ENCODE measurements at places on chromosomes 16 and 17.

DNA sequence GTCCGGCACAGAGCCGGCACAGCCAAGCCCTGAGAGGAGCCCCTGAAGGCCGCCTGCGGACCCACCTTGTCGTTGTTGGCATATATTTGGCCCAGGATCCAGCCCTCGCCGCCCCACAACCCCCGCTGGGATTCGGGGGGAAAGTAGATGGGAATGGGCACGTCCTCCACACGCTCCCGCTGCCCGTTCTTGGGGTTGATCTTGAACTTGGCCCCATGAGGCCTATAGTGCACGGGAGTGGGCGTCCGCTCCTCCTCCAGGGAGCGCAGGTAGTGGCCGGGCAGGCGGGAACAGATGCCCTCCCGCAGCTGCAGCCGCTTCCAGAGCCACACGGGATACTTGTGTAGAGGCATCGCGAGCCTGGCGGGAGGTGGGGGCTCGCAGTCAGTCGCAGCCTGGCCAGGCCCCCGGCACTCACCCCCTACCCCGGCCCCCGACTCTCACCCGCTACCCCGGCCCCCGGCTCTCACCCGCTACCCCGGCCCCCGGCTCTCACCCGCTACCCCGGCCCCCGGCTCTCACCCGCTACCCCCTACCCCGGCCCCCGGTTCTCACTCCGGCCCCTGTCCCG is 387 bp downstream of the MRPL28 start:
- no peak for DNase-seq

- DNase-seq = no peak
These were observed 92.1 kb upstream of the GSE1 start for GRCh38 chr16:85520853-85521521.

GRCh38 chr16:20675488-20676267 is 21.8 kb downstream of the ACSM1 start:
- DNase-seq = no peak

GRCh38 chr16:1651974-1652312 is 26.1 kb upstream of the JPT2 start:
- DNase-seq = no peak

DNA sequence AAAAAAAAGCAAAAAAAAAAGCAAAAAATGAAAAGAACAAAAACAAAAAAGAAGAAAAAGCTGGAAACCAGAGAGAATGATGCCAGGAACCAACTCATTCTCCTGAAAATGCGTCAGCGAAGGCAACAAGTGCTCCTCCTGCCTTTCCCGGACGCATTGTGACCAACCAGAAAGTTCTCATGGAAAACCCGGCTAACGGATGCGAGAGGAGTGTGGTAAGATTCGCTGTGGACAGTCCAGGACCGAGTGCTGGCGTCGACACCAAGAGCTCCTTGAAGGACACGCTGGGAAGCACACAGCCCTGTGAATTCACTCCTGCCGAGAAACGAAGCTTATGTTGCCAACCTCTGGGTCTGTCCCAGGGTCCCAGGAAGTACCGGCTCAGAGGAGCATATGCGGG is 43.4 kb downstream of the METRNL start:
- DNase-seq = no peak

- no peak for DNase-seq
These were observed 12.9 kb upstream of the CMIP start for GRCh38 chr16:81431554-81432353.

GRCh38 chr17:58694302-58694701 is 1.9 kb downstream of the RAD51C start:
- no peak for DNase-seq

DNA sequence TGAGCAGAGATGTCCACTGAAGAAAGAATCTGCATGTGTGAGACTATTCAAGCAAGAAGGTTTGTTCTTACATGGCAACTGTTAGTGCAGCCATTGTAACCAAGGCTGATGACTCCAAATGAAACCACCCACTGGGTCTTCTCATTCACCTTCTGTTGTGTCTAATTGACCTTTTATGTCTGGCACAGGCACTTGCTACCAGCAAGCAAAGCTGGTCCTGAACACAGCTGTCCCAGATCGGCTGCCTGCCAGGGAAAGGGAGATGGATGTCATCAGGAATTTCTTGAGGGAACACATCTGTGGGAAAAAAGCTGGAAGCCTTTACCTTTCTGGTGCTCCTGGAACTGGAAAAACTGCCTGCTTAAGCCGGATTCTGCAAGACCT is 3.6 kb downstream of the CDC6 start:
- DNase-seq = no peak

DNA sequence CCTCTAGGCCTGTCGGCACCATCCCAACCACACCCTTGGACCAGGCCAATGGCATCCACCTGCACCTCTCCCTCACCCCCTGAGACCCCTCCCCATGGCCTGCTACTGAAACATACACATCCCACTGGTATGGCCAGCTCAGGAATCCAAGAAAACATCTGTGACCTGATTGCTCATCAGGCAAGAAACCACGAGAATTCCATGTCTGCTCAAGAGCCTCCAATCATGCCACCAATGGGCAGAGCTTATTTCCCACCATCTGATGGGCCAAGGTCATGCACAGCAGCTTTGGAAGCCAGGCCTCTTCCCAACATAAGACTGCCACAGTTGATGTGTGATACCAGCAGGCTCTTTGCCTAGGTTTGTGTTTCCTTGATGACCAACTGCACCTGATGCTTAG is 190.1 kb downstream of the C16orf78 start:
- no peak for DNase-seq

DNA sequence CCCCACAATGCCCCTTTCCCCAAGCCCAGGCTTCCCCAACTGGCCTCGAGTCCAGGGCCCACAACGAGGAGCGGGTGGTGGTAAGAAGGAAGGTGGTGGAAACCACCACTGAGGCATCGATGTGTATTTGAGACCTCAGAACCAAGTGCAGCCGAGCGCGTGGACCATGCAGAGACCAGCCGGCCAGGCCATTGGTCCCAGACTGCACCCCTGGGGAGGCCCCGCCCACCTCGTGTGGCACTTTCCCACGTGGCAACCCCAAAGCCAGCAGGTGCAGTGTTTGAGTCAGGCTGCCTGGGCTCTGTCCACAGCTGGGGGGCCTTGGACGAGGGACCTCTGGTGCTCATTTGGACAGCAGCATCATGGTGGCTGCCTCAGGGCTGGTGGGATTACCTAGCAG is 28.1 kb upstream of the BAHCC1 start:
- no peak for DNase-seq

DNA sequence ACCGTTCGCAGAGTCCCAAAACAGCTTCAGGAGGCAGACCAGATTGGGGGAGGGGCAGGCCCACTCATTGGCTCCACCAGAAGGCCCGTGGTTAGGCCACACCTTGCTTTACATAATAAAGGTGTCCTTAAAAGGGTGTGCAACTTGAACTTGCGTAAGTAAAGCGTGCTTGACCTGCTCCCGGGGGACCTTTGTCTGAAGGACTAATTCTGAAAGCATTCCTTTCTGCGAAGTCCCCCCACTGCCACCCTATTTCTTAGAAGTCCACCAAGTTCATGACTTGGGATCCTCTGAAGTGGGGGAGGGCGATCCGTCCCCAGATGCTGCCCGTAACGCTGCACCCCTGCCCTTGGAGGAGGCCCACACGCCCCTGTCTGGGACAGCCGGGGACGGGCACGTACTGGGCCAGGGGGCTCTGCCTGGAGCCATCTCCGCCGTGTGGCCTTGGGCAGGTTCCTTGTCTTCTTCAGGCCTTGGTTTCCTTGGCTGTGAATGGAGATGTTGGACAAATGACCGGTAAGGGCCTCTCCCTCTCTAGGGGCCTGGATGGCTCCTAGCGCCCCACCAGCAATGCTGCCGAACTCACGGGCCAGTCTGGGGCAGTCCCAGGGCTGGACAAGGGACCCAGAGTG is 823 bp upstream of the ZNF469 start:
- DNase-seq = no peak

GRCh38 chr16:85416228-85417109 is 196.7 kb upstream of the GSE1 start:
- DNase-seq = peak; percentile 66

DNA sequence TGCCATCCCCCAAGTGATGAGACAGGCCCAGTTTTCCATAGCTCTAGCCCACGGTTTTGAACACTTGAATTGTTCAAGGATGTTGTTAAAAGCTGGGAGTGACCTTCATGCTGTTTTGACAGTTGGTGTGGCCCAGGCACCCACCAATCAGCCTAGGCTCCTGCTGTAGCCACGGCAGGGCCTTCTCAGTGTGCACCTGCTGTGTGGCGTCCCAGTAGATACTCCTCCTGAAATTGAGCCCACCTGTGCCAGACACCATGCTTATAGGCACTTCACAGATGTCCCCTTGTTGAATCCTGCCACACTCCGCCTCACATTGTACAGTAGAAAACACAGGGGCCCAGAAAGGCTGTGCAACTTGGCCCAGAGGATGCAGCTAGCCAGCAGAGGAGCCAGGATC is 86.4 kb downstream of the SOCS1 start:
- no peak for DNase-seq

DNA sequence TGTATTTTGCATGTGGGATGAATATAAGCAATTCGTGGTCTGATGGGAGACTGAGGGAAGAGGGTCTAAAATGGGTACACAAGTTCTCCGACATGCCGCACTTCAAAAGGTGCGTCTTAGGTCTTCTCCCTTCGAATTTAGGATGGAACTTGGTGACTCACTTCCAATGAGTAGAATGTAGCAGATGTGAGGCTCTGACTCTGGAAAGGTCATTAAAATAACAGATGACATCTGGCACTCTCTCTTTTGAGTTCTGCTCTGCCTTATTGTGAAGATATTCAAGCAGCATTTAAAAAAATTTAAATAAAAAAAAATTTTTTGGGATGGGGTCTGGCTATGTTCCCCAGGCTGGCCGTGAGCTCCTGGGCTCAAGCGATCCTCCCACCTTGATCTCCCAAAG is 92.7 kb downstream of the TMEM100 start:
- peak; percentile 82 for DNase-seq

DNA sequence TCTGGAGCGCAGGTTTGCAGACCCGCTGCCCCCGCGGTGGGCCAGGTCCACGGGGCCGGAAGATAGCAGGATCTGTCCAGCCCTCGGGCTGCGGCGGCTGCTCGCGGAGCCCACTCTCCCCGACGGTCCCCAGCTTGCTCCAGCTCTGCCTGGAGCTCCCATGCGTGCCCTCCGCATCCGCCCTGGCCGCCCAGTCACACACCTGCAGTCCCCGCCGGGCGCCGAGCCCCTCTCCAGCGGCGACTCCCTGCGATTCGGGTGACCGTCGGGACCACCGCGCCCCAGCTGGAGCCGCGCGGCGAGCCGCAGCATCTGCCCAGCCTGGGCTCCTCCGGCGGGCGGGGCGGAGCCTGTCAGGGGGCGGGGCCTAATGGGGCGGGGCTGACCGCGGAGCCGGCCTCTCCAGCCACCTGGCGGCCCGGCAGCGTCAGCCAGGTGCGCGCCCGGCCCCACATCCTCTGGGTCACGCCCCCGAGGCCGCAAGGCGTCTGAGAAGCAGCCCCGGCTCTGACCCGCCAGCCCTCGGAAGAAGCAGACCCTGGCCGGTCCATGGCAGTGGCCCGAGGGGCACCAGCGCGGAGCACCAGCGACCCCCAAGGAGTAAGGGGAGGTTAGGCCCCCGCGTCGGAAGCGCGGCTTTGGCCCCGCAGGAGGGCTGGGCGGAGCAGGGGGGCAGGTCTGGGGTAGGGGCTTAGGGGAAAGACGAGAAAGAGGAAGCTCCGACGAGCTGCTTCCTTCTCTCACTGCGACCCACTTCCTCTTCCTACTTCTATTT is at the start of gene PIK3R5:
Gene PIK3R5 (minus strand): TSS at position 314 of the 775 bp plus-strand sequence. CDS start 54,213 bp downstream, outside the sequence.
- DNase-seq = no peak

GRCh38 chr17:2697611-2698162 is 13.9 kb downstream of the CLUH start:
- DNase-seq = no peak

DNA sequence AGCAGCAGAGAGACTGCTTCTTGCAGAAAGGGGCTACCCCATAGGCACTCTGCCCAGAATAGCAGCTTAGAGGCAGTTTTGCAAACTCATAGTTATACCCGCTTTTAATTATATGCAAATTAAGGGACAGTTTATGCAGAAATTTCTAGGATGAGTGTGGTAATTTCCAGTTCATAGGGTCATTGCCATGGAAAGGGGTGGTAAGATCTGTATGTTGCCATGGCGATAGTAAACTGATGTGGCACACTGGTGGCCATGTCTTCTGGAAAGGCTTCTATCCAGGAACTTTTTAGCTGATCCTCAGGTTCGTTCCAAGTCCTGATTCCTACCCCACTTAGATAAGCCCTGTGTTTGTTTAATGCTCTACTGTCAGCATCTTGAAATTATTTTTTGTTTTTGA is 6.2 kb downstream of the STXBP4 start:
- DNase-seq = no peak

DNA sequence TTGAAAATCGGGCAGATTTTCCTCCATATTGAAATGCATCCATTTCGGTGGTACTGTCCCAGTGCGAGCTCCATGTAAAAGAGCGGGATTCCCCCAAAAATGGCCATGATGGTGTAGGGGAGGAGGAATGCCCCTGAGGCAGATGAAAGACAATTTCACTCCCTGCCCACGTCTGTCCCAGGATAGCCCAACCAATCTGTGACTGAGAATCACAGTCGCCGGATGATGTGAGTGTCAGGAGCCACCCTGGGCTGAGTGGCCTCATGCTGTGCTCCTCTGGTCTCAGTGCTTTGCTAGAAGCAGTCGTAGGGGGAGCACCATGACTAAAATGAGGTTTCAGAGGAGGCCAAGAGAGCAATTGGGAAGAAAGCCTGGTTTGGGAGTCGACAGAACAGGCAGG is 16.7 kb downstream of the SLC6A4 start:
- no peak for DNase-seq

DNA sequence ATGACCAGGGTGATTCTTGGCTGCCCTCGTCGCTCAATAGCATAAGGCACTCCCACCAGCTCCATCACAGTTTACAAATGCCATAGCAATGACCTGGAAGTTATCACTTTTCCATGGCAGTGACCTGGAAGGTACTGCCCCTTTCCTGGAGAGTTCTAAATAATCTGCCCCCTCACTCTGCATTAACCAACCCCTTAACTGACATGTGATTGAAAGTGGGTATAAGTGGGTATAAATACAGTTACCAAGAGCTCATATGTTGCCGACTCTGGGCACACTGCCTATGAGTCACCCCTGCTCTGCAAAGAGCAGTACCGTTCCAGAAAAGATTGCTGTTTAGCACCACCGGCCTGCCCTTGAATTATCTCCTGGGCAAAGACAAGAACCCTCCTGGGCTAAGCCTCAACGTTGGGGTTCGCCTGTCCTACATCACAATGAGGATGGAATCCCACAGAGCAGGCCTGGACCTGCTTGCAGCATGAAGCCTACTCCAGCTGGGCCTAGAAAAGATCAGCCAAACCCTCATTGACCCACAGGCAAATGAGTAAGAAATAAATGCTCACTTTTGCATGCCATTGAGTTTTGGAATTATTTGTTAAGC is 95.2 kb upstream of the SEC14L1 start:
- DNase-seq = no peak
